ENCODE measurements at places on chromosomes 4 and X.

GRCh38 chr4:95980877-95981360 is 141.0 kb downstream of the PDHA2 start:
- DNase-seq = no peak

- no peak for DNase-seq
Observed at GRCh38 chrX:16733013-16733412, 13.6 kb downstream of the SYAP1 start.

DNA sequence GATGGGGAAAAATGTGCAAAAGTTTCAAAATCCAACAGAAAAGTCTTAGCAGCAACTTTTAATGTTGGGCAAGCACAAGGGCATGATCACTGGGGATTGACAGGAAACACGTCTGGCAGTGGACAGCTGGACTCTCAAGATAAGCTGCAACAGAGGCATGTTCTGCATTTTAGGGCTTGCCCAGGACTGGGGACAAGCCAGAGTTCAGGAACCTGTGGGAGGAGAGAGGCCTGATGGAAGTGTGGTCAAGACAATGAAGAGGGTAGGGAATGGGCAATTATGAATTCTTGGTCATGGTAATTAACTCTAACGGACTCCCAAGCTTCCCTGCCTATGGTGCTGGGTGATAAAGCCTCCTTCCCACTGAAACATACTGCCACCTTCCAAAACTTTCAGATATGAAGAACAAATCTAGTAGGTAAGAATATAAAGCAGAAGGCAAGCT is 48.4 kb downstream of the ANXA3 start:
- DNase-seq = no peak

GRCh38 chr4:3047464-3048286 is 26.7 kb downstream of the HTT-AS start:
- DNase-seq = peak; percentile 84

- no peak for DNase-seq
Observed at GRCh38 chrX:104316739-104317138, 62.0 kb upstream of the ESX1 start.

GRCh38 chrX:153366878-153367538 is 33.1 kb downstream of the ZNF275 start:
- no peak for DNase-seq

DNA sequence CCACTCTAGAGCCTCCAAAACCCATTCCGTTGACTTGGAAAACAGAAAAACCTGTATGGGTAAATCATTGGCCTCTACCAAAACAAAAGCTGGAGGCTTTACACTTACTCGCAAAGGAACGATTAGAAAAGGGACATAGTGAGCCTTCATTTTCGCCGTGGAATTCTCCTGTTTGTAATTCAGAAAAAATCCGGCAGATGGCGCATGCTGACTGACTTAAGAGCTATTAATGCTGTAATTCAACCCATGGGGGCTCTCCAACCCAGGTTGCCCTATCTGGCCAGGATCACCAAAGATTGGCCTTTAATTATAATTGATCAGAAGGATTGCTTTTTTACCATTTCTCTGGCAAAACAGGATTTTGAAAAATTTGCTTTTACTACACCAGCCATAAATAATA is 60.8 kb downstream of the ZNF732 start:
- peak; percentile 18 for DNase-seq

DNA sequence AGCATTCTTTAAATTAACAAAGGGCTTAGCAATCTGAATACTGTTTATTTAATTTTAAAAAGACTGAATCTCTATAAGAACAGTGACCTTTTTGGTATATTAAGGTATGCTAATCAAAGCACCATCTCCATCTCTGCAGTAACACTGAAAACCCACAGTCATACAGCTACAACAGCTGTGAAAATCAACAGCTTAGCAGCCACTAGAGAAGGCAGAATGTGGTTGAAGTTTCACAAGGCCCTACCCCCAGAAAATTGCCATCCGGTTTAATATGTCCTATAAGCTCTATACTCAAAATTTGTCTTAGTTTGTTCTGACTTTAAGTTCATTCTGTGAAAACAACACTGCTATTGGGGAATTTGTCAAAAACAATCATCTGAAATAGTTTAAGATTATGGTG is 128.7 kb downstream of the OPHN1 start:
- no peak for DNase-seq

- no peak for DNase-seq
Observed at GRCh38 chrX:16312761-16313623, 145.7 kb downstream of the MAGEB17 start.

DNA sequence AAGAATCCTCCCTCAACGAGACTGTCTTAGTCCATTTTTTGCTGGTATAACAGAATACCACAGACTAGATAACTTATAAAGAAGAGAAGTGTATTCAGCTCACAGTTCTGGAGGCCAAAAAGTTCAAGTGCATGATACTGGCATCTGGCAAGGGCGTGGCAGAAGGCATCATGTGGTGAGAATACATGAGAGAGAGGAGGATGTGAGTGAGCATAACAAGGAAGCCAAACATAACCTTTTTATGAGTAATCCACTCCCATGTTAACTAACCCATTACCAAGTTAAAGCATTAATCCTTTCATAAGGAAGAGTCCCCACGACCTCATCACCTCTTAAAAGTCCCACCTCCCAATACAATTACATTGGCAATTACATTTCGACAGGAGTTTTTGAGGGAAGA is 504.6 kb downstream of the IQCM start:
- no peak for DNase-seq

GRCh38 chr4:157222771-157223160 is 2.2 kb downstream of the GRIA2 start:
- no peak for DNase-seq

DNA sequence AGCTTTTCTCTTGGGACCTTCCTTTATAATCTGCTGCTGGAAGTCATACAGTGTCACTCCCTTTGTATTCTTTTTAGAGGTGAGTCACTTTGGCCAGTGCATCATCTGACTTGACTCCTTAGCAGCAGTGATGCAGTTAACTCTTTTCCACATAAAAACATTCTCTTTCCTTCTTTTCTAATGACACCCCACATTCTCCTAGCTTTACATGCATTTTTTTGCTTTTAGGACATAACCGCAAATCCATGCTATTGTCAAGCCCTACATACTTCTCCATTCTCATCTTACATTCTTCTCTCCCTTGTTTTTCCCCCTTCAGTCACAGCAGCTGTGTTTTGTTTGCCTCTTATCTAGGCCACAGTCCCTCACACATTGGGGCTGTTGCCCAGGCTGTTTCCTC is 55.1 kb downstream of the ZNF330 start:
- no peak for DNase-seq

DNA sequence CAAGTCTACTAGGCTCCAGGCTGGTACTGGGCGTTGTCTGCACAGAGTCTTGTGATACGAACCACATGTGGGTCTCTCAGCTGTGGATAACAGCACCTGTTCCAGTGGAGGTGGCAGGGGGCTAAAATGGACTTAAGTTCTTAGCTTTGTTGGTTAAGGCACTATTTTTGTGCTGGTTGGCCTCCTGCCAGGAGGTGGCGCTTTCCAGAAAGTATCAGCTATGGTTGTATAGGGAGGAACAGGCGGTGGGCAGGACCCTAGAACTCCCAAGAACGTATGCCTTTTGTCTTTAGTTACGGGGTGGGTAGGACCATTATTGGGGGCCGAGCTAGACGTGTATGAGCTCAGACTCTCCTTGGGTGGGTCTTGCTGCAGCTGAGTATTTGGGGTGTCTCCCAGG is 1138.4 kb downstream of the PCDH19 start:
- peak; percentile 24 for DNase-seq

- DNase-seq = no peak
Observed at GRCh38 chr4:77178560-77178959, 21.6 kb downstream of the CCNG2 start.

DNA sequence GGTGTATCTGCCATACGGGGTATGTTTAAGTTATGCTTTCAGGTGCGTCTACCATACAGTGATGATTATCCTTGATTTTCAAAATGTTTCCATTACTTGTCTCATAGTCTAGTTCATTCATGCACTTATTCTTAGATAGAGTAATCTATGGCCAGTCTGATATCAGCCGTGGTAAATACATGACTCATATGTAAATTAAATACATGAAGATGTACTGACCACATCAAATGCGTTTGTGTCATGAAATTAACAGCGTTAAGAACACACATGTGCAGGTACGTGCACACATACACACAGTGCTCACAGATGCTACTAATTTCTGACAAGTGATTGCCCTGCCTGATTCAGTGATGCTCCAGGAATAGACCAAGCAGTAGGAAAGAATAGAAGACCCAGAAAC is 75.2 kb upstream of the EXOC1L start:
- no peak for DNase-seq

- no peak for DNase-seq
Observed at GRCh38 chr4:73874386-73874785, 5.2 kb downstream of the CXCL1 start.

GRCh38 chr4:24794480-24794879 is 893 bp upstream of the SOD3 start:
- DNase-seq = peak; percentile 23

- no peak for DNase-seq
Observed at GRCh38 chr4:84938316-84938715, 28.2 kb downstream of the WDFY3 start.

DNA sequence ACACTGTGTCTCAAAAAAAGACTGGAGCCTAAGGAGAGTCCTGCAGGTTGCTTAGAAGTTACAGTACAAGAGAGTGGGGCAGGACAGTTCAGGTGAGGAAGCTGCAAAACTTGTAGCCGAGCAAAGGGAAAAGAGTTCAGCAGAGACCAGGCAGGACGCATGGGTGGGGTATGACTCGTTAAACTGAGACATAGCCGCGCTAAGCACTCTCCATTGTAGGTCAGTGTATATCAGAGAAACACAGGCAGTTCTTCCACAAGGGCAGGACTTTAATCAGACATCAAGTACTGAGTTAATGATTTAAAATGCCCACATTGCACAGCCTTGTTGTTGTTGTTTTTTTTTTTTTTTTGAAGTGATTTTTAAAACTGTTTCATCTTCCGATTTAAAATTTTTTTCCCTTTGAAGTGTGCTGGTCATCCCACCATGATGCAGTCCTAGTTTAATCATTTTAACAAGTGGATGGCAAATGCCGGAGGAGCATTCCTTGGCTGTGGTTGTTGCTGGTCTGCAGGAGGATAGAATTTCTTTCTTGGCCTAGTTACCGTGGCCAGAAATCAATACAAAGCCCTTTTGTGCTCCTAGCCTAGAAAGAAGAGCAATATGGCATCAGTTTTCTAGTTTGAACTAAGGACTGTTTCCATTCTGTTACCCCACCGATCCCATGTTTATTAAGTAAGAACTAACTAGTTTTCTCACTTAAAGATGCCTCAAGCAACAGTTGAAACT is 10.3 kb downstream of the LAP3 start:
- no peak for DNase-seq

DNA sequence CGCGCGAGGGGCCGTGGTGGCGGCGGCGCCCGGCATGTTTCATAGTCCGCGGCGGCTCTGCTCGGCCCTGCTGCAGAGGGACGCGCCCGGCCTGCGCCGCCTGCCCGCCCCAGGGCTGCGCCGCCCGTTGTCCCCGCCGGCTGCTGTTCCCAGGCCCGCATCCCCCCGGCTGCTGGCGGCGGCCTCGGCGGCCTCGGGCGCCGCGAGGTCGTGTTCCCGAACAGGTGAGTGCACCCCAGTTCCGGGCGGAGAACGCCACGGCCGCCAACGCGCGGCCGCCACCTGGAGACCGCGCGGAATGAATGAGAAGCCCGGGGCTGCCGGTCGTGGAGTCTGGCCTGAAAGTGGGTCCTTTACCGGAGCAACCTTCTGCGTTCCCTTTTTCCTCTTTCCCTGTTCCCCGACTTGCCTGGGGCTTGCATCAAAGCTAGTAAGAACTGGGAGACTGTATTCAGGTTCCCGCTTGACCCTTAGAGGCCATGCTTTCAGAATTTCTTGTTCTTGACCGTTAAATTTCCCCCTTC is 429 bp downstream of the NOCT start:
- DNase-seq = no peak

GRCh38 chr4:67770422-67770821 is 16.2 kb upstream of the GNRHR start:
- DNase-seq = no peak

GRCh38 chr4:183398298-183399125 is 45.9 kb upstream of the CDKN2AIP start:
- peak; percentile 84 for DNase-seq

- no peak for DNase-seq
Observed at GRCh38 chrX:145687146-145687545, 130.5 kb upstream of the SLITRK2 start.

- no peak for DNase-seq
Observed at GRCh38 chr4:73704314-73705055, 35.9 kb upstream of the CXCL8 start.

- DNase-seq = no peak
Observed at GRCh38 chr4:158783785-158784184, 15.0 kb downstream of the FNIP2 start.

GRCh38 chr4:5870701-5871100 is 22.2 kb downstream of the CRMP1 start:
- no peak for DNase-seq

- no peak for DNase-seq
Observed at GRCh38 chrX:150165776-150166610, 197.1 kb upstream of the MAMLD1 start.

DNA sequence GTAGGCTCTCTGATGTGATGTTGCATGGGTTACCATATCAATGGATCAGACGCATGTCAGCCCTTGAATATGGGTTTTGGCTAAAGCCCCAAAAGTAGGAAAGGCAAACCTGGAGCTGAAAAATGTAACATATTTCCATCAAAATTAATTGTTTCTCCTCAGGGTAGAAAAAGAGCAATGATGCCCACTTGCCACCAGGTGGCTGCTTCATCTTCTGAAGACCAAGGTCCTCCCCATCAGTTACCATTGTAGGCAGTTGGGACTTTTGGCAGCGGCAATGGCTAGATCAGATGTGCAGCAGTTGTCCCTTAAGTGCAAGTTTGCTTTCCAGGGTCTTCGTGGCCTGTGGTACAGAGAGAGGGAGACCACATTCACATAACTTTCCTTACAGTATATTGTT is 118.2 kb downstream of the NAF1 start:
- peak; percentile 12 for DNase-seq

GRCh38 chr4:169885893-169886292 is 128.1 kb upstream of the HPF1 start:
- no peak for DNase-seq

- DNase-seq = no peak
Observed at GRCh38 chr4:169312690-169313422, 42.1 kb upstream of the SH3RF1 start.

DNA sequence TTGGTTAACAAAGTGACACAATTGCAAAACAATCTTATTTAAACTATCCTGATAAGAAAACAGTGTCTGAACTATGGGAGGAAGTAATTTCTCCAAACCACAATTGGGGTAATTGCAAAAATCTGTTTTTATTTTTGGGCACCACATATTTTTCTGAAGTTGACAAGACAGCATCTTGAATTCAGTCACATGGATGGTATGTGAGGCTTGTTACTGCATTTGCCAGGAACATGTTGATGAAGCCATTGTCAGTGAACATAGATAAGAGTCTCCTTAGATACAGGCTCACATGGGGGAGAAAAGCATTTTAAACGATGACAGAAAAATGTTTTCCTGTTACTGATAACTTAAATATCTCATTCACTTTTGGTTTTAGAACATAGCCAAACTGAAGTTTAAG is 5.5 kb upstream of the USP53 start:
- no peak for DNase-seq

GRCh38 chr4:37747772-37748330 is 61.7 kb upstream of the RELL1 start:
- DNase-seq = no peak
